CD4-positive, alpha-beta T cell treated with Interleukin-4 for 4 hours (primary cell): ENCODE measurements at places on chromosomes 12 and 14.

DNA sequence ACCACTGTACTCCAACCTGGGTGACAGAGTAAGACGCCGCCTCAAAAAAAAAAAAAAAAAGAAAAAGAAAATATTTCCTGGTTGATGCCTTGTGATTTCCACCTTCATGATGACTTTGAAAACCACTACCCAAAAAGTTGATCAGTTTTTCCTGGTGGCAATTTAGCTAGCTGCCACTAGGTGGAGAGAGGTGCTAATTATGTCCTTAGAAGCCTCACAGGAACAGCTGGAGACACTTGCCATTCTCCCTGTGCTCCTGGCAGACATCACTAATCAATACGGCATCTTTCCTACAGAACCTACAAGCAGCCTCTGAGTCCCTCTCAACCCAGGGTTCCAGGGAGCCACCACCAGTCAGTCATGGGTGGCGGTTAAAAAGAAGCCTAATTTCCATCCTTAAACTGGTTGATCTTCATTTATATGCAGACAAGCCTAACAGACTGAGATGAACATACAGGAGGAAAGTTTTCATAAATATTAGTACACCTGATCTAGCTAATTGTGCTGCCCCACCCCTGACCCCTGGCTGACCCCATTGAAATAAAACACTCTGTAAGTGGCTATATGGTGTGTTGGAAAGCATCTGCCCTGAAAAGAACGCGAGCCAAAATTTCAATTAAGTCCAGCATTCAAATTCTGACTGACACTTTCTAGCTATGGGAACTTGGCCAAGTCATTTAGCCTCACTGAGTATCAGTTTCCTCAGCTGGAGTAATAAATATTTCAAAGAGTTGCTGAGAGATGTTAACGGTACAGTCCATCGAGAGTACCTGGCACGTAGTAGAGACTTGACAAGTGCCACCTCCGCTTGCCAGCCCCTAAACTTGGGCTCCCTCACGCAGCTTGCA is 6.2 kb upstream of the OAS1 start:
- DNase-seq = peak; percentile 70

DNA sequence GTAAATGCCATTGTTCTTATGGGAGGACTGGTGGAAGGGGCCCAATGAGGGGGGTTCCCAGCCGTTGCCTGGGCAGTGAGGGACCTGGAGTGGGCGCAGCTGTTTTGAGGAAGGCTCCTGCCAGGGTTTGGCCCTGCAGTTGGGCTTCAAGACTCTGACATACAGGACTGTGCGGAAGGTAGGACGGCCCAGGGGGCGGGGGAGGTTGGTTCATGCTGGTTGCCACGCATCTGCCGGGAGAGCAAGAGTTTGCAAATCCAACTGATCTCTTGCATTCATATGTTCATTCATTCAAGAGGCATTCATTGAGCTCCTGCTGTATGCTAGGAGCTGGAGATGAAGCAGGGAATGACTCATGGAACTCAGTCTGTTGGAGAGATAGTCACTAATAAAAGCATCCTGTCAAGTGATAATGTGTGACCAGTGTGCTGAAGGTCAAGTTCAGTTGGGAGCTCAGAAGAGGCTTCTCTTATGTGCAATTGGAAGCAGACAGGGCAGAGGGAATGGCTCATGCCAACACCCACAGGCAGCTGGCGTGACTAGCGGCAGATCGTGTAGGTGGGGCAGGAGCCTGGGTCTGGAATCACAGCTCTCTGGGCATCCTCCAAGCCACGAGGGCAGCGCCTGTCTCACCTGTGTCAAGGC is 7.8 kb downstream of the SH2B3 start:
- no peak for DNase-seq

DNA sequence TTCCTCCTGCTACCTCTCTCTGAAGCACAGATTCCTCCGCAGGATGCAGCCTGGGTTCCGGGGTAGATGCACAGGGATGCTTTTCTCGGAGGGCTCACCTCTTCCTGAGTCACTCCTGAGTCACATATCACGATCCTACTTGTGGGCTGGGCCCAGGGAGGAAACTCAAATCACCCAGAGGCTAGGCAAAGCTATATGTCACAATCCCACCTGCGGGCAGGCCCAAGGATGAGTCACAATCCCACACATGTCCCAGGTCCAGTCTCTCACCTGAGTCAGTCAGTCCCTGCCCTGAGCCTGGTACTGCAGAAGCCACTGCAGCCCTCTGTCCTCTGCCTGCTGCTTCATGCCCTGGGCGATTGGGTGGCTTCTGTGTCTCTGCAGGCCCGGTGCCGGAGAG is 149.0 kb upstream of the GSC start:
- DNase-seq = no peak

- no peak for DNase-seq
Observed at GRCh38 chr12:67826148-67826547, 163.1 kb upstream of the IFNG-AS1 start.

DNA sequence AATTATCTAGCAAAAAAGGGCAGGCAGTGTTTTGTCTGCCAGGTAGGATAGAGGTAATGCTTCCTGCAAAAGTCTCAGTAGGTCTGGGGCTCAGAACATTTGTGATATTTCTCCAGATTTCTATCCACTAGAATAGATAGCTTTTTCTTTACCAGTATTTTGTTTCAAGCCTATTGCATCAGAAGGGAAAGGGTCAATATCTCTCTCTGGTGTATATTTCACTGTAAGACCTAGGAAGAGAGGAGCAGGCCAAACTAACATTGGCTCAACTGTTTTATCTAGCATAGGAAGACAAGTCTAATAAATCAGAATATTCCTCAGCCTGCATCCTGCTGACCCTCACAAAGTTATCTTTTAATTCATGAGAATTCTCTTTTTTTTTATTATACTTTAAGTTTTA is 106.7 kb upstream of the DAAM1 start:
- DNase-seq = no peak

GRCh38 chr14:83491091-83491490 is 1957.4 kb upstream of the SEL1L start:
- no peak for DNase-seq

DNA sequence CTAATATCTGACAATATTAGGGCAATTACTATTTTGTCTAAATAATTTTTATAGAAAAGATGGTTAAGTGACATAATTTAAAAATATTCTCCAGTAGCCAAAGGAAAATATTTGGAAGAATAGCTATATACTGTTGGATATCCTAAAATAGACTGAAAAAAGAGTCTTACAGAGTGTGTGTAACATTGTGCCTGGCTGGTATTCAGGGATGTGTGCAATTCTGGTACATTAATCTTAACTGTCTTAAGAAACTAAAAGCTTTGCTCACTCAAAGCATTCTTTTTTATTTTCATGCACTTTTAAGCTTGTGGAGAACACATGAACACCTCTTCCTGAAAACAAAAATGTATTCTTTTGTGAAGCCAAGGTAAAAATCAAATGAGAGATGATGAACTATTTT is 10.1 kb upstream of the NR2C1 start:
- no peak for DNase-seq

- DNase-seq = no peak
Observed at GRCh38 chr12:98788396-98788795, 143.3 kb downstream of the APAF1 start.
